Stimulated activated effector memory CD8-positive, alpha-beta T cell treated with anti-CD3 and anti-CD28 coated beads, Interleukin-12 subunit alpha, Interleukin-12 subunit beta, amount 100 ng/mL, for 72 hours (primary cell): ENCODE measurements at places on chromosomes 6 and 20.
A peak's percentile ranks its signal among the peaks of the same experiment; 100 is the strongest.

- no peak for DNase-seq
These were observed 132.6 kb upstream of the SMLR1 start for GRCh38 chr6:130694606-130695005.

DNA sequence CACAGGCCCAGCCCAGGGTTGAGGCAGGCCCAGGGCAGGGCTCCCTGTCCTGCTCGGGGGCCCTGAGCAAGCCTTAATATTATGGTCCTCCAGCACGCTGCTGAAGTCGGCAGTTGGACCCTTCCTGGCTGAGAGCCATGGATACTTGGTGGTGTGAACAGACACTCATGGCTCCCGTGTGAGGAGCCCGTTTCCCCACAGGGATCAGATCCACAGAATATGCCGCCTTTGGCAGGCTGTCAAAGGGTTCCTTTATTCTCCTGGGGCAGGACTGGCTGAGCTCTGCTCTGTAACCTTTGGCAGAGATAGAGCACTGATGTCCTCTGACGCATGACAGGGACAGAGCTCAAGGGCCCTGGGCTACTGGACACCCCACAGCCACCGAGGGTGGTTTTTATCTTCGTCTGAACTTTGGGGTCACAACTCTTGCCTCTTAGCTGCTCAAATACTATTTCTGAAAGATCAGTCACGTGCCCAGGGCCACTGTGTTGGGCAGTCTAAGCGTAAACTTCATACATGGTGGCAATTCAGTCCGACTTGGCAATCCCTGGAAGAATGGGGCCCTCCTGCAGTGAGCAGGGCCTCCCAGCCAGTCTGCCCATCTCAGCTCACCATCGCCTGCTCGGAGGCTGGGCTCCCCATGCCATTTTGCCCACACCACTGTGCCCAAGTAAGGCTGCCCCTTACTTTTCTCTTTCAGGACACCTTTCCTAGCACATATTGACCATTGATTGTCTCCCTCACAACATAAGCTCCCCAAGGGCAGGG is 49.1 kb downstream of the TTI1 start:
- DNase-seq: no peak

- DNase-seq: peak; percentile 17
These were observed 18.4 kb downstream of the LAMA4 start for GRCh38 chr6:112235956-112236355.

DNA sequence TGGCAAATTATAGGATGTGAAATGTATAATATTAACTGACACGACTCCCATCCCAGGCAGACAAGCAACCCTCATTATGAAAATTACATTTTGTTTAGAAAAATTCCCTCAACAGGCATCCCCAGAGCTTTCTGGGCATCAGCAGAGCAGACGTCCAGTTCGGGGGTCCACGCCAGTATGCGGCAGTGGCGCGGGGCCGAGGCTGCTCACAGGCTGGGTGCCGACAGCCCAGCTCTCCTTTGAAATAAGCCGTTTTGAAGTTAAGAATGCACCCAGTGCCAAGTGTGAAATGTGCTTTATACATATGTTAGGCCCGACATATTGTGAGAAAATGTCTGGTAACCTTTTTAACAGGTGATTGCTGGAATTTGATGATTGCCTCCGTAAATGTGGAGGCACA is 50.4 kb downstream of the RPP40 start:
- no peak for DNase-seq

GRCh38 chr6:47129129-47129528 is 87.0 kb upstream of the ADGRF1 start:
- no peak for DNase-seq

GRCh38 chr20:44714701-44715498 is at the start of gene CCN5:
Gene CCN5, plus strand, starts transcription at chr20:44715369. Its CDS starts 22 bp downstream, at chr20:44715391.
- DNase-seq: no peak

GRCh38 chr6:108157234-108157980 is 8.4 kb upstream of the NR2E1 start:
- DNase-seq: no peak

- DNase-seq: no peak
These were observed 49.2 kb downstream of the SCAND1 start for GRCh38 chr20:35904982-35905663.

- no peak for DNase-seq
These were observed 320.7 kb upstream of the JARID2 start for GRCh38 chr6:14925025-14925698.

- DNase-seq: no peak
These were observed 56.4 kb upstream of the NXT1 start for GRCh38 chr20:23294166-23294565.

- DNase-seq: no peak
These were observed 105.6 kb upstream of the CLDN20 start for GRCh38 chr6:155158030-155158843.

DNA sequence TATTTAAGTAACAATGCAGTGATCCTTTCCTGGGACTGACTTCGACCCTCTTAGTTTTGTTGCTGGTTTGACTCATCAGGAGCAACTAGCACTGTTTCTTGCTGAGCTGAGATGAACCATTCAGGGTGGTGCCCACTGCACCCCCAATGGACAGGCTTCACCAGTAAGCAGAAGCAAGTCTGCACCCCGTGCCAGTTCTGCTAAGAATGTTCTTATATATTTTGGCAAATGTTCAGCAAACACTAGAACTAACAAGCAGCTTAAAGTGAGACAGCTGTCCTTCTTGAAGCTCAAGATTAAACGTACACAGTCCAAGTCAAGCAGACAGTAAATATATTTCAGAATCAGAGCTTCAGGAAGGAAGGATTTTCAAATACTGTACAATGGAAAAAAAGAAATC is 561.3 kb upstream of the CDH4 start:
- DNase-seq: no peak

GRCh38 chr20:17761604-17762003 is 61.8 kb downstream of the BANF2 start:
- DNase-seq: no peak

GRCh38 chr20:24755411-24755922 is 193.6 kb upstream of the CST7 start:
- no peak for DNase-seq

GRCh38 chr20:38210741-38211140 is 45.7 kb upstream of the TGM2 start:
- no peak for DNase-seq

DNA sequence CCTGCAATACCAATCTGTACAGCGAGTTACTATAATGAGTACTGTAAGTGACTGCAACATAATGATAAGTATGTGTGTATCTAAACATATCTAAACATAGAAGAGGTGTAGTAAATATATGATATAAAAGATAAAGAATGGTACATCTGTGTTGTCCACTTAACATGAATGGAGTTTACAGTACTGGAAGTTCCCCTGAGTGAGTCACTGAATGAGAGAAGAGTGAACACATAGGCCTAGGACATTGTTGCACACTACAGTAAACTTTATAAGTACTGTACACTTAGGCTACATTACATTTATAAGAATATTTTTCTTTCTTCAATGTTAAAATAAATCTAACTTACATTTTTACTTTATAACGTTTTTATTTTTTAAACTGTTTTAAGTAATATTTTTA is 380.4 kb downstream of the MMUT start:
- DNase-seq: no peak

DNA sequence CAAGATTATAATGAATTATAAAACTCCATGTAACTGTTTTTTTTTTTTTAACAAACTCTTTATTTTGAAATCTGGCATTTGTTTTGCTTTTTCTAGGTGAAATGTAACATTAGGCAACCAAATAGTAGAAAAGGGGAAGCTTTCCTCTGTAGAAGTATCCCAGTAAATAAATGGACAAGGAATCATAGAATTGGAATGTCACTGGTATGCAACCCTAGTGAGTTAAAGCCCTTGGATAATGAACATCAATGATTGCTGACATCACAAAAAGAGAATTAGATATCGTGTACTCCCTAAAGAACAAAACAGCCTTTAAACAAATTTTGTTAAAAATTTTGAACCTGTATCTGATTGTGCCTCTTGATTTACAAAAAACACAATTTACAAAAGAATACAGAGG is 93.9 kb upstream of the OGFRL1 start:
- DNase-seq: no peak

DNA sequence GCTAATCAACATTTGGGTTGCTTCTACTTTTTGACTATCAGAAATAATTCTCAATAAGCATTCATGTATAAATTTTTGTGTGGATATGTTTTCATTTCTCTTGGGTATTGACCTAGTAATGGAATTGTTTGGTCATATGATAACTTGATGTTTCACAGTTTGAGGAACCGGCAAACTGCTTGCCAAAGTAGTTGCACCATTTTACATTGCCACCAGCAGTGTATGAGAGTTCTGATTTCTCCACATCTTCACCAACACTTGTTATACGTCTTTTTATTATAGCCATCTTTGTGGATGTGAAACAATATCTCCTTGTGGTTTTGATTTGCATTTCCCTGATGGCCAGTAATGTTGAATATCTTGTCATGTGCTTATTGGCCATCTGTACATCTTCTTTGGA is 42.6 kb upstream of the TGM2 start:
- no peak for DNase-seq

GRCh38 chr20:23637282-23638221 is at the start of gene CST3:
Gene CST3, minus strand, starts transcription at chr20:23637955. Its CDS starts 93 bp downstream, at chr20:23637862.
- DNase-seq: no peak

- DNase-seq: peak; percentile 84
These were observed 4.1 kb upstream of the BNIP5 start for GRCh38 chr6:36340618-36341454.

GRCh38 chr6:5287966-5288297 is 26.6 kb downstream of the FARS2 start:
- DNase-seq: no peak

DNA sequence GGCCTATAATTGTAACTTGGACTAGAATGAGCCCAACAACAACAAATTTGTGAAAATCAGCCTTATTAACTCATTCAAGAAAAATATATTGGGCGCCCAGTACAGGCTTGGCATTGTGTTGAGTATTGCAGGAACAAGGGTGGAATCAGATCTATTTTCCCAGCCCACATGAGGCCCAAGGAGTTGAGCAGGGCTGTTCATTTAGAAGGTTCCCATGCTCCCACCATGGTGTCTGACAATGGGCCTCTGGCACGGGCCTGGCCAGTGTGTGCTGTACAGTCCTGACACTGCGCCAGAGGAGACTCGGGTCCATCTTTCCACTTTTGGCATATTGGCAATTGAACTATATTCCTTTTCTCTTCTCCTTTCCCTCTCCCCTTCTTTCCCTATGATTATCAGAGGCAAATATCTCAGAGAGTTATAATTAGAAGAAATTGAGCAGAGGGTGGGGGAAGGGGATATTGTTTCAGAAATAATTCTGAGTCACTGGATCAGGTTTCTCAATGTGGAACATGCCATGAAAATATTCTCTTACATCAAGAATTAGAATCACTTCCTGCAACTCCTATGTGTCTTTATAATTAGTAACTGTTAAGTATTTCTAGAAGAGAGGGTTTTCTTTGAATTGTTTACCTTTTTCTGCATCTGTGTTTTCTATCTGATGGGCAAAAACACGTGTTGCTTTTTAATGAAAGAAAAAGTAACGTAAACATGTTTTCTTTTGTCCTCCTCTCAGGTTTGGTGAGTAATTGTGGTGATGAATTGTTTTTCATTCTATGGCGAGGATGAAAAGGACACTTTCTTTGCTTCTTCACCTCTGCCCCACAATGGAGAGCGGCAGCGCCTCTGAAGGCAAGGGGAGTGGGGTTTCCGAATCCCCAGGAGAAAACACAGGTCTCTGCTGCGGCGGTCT is 209.4 kb downstream of the FOXA2 start:
- no peak for DNase-seq

GRCh38 chr20:48923149-48923718 is 1.7 kb downstream of the ARFGEF2 start:
- no peak for DNase-seq

GRCh38 chr6:98463038-98464000 is 371.1 kb upstream of the POU3F2 start:
- DNase-seq: no peak

- DNase-seq: no peak
These were observed 23.2 kb downstream of the L3MBTL3 start for GRCh38 chr6:130041594-130041993.

DNA sequence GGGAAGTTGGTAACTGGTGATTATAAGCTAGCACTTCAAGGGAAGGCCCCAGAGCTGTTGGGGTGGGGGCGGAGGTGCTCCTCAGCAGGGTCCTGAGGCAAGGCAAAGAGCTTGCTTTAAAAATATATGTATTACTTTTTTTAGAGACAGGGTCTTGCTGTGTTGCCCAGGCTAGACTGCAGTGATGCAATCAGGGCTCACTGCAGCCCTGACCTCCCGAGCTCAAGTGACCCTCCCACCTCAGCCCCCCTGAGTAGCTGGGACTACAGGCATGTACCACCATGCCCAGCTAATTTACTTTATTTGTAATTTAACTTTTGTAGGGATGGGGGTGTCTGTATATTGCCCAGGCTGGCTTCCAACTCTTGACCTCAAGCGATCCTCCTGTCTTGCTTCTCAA is 87.2 kb downstream of the MYB start:
- no peak for DNase-seq

GRCh38 chr20:58855506-58856389 is 3.2 kb downstream of the GNAS start:
- no peak for DNase-seq

GRCh38 chr6:107692351-107692750 is 131.8 kb downstream of the SCML4 start:
- DNase-seq: no peak

- DNase-seq: no peak
These were observed 15.6 kb upstream of the MPC1 start for GRCh38 chr6:166398348-166398747.

DNA sequence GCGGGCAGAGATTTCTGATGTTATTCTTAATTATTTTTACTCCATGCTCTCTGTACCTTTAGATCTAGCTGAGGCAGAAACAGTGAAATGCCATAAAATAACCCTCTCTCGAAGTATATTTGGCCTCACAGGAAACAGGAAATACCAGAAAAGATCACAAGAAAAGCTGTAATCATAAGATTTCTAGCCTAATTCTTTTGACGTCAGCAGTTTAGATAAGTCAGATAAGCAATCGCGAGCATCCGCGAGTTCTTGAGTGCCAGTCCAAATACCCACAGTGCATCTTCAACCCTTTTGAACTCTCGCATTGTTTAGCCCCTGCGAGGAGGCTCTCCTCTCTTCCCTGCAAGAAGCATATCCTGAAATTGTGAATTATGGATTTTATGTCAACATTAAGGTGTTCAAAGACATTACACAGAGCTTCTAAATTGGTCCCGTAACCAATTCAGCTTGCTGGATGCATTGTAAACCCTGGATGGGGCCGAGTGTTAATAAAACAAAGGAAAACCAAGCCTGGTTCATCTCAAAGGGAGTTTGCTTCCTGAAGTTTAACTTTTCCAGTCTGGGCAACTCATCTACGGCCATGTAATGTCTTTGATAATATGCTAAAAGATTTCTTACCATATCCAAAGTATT is 198.9 kb downstream of the MTFR2 start:
- no peak for DNase-seq

DNA sequence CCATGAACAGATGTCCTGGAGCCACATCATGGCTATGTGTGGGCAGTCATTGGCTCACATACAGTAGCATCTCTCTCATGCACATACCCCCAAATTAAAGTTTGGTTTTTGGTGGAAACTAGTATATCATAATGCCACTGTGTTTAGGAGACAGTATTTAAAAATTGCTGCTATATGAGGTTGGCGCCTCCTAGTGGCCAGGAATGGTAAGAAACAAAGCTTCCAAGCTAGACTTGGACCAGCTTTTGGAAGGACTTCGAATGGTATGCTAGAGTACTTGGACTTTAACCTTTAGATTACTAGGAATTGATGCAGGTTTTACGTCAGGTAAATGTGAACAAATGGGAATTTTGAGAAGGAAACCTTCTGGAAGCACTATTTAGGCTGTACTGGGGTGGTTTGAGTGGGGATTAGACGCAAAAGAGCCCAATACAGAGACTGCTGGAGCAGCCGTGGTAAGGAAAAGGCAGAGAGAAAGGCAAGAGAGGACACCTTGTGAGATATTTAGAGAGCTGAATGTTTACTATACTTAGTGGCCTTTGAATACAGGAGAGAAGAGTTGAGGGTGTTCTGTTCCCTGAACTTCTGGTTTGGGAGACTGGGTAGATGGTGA is 23.8 kb downstream of the PRSS35 start:
- DNase-seq: peak; percentile 30
